ENCODE measurements at places on chromosomes 4 and X.

- DNase-seq: no peak
These were observed 174.2 kb upstream of the HCCS start for GRCh38 chrX:10936976-10937375.

DNA sequence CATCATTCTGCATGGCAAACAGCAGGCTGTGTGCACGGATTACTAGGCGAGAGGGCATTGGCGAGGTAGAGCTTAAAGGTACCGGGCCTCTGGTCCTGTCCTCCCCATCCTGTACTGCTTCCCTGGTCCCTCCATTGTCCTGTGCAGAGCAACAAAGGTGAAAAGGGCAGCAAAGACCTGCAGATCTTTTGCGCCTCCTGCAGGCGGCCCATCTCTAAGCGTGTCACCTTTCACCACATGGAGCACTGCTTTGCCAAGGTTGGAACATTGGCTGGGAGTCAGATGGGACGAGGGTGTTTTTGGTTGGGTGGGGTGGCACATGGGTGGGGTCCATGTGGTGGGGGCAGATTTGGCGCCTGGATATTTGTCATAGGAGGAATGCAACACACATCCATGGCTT is 64.7 kb upstream of the UXT start:
- DNase-seq: peak; percentile 42

GRCh38 chrX:46814966-46815365 is 21.9 kb upstream of the RP2 start:
- DNase-seq: no peak

- no peak for DNase-seq
These were observed 294.3 kb upstream of the TENM3 start for GRCh38 chr4:181948839-181949382.

GRCh38 chr4:19850909-19851308 is 400.8 kb upstream of the SLIT2 start:
- DNase-seq: no peak

DNA sequence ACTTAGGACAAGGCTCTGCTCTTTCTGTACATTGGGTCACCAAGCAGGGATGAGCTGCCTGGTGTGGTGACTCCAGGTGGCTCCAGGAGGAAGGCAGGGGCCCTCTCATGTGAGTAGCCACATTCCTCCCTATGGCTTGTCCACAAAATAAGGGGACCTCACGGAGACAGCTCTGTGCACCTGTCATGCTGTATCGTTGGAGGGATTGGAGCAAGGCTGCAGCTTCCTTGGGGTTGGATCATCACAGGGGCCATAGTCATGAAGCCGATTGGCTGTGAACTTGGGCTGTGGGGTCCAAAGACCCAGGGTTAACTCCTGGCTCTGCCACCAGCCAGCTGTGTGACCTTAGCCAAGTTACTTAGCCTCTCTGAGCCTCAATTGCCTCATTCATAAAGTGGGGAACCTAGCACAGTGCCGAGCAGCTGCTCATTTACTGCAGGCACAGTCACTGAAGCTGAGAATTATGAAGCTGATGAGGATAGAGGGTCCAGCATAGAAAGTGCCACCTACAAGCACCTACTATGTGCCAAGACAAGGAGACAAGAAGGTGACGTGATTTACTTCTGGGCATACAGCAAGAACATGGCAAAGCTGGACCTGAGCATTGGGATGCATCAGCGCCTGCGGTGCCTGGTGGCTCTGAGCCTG is 11.8 kb upstream of the KIAA0232 start:
- no peak for DNase-seq

GRCh38 chrX:21167494-21167893 is 206.7 kb upstream of the CNKSR2 start:
- DNase-seq: no peak

DNA sequence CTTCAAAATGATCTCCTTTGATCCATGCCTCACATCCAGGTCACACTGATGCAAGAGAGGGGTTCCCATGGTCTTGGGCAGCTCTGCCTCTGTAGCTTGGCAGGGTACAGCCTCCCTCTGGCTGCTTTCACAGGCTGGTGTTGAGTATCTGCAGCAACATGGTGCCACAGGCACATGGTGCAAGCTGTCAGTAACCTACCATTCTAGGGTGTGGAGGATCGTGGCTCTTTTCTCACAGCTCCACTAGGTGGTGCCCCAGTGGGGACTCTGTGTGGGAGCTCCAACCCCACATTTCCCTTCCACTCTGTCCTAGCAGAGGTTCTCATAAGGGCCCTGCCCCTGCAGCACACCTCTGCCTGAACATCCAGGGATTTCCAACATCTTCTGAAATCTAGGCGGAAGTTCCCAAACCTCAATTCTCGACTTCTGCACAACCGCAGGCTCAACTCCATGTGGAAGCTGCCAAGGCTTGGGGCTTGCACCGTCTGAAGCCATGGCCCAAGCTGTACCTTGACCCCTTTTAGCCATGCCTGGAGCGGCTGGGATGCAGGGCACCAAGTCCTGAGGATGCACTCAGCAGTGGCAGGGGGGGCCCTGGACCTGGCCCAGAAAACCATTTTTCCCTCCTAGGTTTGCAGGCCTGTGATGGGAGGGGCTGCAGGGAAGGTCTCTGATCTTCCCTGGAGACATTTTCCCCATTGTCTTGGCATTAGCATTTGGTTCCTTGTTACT is 137.8 kb upstream of the NUDT6 start:
- peak; percentile 11 for DNase-seq

GRCh38 chr4:113893546-113893945 is 85.9 kb downstream of the ARSJ start:
- peak; percentile 6 for DNase-seq
